Stimulated activated CD8-positive, alpha-beta memory T cell treated with anti-CD3 and anti-CD28 coated beads, Interleukin-4, amount 100 ng/mL, for 48 hours (primary cell): ENCODE measurements at places on chromosomes 4 and X.

DNA sequence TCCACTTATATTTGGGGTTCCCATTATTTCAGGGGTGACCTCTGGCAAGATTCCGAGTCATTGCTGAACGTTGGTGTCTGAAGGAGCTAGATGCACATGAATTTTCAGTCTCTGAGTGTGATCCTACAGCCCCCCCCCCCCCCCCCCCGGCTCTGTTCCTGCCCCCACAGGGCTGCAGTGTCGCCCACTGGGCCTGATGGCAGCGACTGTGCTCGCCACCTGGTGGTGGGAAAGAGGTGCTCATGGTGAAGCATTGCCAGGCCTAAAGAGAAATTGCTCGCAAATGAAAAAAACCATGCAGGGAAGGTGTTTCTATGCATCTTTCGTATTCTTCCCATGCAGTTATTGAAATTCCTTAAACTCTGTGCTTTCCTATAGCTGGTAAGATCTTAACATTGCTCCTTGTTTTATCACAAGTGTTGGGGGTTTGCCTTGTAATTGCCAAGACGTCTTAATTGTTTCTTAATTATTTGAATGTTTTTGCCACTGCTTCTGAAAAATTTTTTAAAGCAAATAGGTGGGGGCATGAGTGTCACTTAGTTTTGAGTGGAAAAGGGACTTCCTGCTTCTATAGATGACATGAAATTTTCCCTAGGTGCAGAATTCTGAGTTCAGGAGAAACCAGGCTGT, 63.2 kb downstream of the CLDN22 start:
- DNase-seq: peak; percentile 63

DNA sequence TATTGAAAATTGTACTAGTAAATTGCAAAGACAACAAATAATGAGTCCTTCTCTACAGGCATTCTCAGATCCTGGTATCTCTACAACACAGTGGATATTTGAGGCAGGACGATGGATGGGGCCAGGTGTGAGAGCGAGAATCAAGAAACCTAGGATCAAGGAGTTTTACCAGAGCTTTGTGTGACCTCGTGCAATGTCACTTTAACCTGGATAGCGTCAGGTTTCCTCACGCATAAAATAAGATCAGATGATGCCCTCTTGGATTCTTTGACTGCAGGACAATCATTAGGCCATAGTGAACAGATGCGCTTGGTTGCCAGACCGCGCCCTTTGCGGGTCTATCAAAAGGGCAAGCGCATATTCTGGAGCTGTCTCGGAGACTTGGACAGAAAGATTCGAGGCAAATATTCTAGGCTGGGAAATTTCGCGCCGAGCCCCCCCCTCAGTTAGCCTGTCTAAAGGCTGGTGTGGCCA, 66.6 kb downstream of the FBXO8 start:
- no peak for DNase-seq

- peak; percentile 42 for DNase-seq
These were observed 253.5 kb upstream of the GATB start for GRCh38 chr4:152014280-152014679.

DNA sequence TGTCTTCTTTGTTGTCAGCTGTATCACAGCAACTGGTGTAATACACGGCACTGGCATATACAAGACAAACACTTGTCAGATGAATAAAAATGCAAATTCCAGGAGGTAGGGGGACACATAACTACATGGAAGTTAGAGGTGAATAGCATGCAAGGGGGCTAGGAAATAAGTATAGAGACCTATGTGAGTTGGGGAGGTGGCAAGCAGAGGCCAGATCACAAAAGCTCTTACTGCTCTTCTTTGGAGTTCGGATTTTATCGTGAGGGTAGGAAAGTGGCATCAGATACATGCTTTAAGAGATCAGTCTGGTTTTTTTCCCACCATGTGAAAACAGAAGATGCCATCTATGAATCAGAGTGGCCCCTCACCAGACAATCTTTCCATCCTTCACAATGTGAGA, 2.8 kb upstream of the SRP72 start:
- DNase-seq: no peak

DNA sequence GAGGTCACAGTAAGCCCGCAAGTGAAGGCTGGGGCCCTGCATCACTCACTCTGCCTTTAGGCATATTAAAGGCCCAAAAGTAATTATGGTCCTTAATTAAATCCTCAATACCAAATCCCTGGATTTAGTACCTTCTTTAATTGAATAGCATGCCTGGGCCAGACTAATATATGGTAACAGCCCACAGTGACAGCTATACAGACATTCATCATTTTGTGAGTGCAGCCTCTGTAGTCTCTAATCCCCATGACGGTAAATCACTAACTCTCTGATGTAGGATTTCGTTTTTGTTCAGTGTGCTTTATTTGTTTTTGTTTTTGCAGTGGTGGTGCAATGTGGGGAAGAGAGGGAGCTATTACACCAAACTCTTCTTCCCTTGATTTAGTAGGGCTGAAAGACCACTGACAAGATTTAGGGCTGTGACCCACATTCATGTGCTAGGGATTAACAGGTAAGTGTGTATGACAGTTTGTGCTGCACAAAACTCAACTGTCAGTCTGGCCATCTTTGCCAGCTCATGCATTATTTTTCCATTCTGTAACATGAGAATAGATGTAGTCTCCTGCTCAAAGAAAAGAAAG, 60.6 kb upstream of the SLC39A8 start:
- DNase-seq: no peak

- no peak for DNase-seq
These were observed 32.6 kb upstream of the MSMO1 start for GRCh38 chr4:165294907-165295306.
